HFFc6 (cell line): ENCODE measurements at places on chromosomes 1 and 21.

GRCh38 chr1:59494145-59494833, 197.4 kb downstream of the FGGY start:
- no peak for DNase-seq

- no peak for DNase-seq
These were observed 24.5 kb upstream of the RCSD1 start for GRCh38 chr1:167605576-167605975.

DNA sequence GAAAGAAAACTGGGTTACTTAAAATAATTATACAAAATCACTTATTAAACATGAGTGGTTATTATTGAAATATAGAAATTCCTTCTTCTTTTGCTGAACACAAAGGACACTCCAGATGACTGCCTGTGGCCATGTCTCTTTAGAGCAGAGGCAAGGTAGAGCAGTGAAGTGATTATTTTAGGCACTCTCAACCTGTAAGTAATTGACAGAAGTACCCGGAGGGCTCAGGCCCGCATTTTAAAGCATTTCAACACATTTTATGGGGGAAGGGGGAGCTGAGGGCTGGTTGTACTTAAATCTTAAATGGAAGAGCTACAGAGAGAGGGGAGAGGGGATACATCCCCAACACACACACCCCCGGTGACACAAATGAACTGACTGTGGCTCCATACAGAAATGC, 10.2 kb downstream of the OSCP1 start:
- no peak for DNase-seq

DNA sequence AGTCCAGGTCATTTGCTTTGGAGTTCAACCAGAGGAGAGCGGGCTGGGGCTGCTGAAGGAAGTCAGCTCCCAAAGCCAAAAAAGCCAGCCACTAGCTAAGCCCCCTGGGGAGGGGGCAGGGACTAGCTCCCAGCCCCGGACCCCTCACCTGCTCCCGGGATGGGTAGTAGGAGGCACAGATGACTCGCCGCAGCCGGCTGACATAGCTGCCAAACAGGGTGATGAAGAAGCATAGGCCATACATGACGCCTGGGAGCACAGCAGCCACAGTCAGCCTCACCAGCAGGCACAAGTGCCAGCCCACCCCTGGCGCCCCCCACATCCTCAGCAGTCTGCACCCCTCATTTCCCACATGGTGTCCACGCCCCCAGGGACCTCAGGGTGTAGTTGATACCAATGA, 7.4 kb downstream of the DCST2 start:
- no peak for DNase-seq
